ENCODE measurements at places on chromosomes 6 and 20.
A peak's percentile ranks its signal among the peaks of the same experiment; 100 is the strongest.

DNA sequence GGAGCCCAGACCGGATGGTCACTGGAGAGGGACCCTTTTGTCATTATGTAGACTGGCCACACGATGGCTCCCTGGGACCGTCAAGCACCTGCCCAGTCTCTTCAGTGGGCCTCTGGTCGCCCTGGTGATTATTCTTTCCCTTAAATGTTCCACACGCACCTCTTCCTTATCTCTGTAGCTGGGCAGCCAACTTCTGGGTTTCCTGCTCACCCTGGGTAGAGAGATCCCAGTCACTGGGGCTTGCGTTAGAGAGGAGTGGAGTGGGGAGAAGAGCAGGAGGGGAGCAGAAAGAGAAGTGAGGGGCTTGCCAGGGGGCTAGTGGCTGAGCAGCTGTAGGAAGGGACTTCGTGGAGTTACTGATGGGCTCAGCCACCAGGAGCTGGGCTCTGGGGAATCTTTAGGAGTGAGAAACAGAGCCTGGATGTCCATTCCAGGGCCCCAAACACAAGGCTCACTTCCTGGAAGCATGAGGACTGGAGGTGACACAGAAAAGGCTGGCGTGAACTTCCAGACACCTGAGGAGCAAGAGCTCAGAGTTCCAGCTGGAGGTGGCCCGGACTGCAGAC lies 150.1 kb downstream of the DHX35 start:
- peak; percentile 43 for DNase-seq

DNA sequence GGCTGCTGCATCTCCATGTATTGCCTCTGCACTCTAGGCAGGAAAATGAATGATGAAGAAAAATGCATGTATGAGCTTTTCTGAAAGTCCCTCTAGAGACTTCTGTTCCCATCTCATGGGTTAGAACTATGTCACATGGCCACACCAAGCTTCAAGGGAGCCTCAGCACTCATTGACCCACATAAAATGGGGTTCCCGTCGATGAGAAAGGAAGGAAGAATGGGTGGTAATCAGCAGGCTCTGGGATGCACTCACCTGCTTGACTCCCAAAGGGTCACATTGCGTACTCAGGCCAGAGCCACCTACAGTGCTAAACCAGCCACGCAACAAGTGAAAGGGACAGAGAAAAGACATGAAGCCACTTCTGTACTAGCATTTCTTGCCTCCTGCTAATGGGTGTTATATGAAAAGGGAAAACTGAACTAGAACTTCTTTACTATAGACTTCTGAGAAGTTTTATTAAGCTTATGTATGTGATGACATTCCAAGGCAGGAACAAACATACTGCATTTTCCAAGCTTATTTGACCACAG lies 95.8 kb upstream of the GCM1 start:
- DNase-seq: no peak

DNA sequence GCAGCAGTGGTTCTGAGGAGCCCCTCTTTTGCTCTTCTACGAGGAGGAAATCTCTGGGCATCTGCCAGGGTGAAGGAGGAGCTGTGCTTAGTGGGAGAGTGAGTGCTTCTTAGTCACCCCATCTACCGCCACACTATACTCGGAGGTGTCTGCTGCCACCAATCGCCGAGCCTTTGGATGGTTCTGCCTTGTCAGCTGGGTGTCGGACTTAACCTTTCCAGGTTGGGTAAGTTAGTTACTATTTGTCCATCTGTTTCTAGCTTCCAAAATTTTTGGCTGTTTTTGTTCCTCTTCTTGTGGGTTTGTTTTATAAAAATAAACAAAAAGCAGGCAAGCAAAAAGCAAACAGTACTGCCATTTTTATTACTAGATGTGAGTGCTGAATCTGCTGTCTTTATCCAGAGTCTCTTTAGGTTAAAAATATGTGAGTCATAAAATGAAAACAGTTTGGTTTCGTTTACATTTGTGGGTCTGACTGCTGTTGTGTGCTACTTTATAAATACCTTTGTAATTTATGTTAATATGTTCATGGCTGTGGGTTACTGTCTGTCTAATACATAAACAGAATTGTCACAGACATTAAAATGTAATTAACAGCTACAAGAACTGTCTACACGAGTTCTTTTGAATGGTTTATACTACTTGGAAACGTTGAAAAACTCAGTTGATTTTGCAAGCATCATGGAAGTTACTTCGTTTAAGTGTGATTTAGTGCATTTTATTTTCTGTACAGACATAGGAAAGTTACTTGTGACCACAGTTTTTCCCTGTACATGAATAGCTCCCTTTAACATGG lies 89.2 kb downstream of the ARID1B start:
- no peak for DNase-seq

DNA sequence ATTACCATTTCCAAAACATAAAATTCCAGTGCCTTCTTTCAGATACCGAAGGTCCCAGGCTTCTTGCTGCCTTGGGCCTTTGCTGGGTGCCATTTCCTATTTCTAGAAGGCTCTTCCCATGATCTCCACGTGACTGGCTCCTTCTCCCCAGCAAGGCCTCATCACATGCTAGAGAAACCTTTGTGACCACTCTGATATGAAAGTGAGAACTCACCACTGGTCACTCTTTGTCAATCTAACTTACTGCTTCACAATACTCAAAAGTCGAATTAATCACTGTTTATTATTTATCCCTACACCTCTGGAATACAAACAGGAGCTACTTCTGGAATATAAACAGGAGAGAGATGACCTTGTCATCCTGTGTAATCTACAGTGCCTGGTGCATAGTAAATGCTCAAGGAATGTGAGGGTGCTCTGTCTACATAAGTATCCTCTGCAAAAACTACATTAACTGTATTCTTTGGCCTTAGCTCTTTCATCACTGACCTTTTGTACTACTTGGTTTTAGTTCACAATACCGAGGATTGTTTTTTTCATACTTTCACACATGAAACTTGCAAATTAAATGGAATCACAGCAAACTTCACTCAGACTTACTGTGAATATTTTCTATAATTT lies 1.6 kb downstream of the STX7 start:
- DNase-seq: no peak

GRCh38 chr6:158377860-158378259 lies 65.6 kb downstream of the TULP4 start:
- DNase-seq: no peak

GRCh38 chr6:117425431-117426153 lies at the start of gene ROS1:
Gene ROS1, minus strand, starts transcription at chr6:117425942. Its CDS starts 286 bp downstream, at chr6:117425656.
- DNase-seq: no peak

DNA sequence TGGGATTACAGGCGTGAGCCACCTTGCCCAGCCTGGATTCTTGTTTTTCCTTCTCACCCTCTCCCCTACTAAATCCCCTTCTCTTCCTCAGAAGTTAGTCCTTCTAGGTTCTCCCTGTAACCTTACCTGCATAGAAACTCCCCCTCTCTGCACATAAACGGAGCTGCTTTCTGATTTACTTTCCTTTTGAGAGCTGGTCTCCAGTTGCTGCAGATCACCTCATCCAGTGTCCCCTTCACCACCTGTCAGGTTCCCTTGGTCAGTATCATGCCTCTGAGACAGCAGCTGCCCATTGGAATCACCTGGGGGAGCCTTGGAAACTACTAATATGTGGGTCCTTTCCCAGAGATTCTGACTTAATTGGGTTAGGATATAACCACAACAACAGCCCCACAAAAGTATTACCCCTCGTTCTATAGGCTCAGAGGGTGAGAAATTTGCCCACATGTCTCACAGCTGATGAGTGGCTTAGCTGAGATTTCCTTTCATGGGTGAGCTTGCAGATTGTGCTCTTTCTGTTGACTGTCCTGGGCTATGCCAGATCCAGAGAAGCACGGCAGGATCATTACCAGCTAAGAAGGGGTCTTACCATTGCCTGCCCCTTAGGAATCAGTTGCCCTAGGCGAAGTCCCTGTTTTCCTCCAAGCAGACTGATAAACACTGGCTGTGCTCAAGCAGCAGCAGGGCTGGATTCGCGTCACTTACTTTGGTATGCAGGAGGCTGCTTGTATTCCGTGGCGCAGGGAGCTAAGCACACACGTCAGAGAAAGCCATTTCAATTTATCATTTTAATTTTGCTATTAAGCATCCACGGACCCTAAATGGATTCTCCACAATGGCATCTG lies 51.3 kb downstream of the AKAP12 start:
- peak; percentile 50 for DNase-seq

DNA sequence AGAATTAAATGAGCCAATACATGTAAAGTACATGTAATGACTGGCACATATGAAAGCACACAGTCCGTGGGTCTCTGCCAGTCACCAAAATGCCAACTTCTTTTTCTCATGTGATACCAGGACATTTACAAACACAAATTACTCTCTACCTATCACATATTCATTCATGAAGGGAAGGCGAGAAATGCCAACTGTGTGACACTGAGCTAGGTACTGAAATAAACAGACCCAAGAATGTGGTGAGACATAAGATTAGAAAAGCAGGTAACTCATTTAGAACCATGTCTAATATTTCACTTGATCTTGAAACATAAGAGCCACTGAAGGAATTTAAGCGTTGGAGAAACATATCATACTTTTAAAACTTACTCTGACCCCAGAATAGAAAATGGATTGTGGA lies 41.4 kb downstream of the HBS1L start:
- no peak for DNase-seq

GRCh38 chr20:45306431-45306982 lies at the start of gene RBPJL:
Gene RBPJL, plus strand, starts transcription at chr20:45306840. Its CDS starts 83 bp downstream, at chr20:45306923.
- DNase-seq: peak; percentile 50

DNA sequence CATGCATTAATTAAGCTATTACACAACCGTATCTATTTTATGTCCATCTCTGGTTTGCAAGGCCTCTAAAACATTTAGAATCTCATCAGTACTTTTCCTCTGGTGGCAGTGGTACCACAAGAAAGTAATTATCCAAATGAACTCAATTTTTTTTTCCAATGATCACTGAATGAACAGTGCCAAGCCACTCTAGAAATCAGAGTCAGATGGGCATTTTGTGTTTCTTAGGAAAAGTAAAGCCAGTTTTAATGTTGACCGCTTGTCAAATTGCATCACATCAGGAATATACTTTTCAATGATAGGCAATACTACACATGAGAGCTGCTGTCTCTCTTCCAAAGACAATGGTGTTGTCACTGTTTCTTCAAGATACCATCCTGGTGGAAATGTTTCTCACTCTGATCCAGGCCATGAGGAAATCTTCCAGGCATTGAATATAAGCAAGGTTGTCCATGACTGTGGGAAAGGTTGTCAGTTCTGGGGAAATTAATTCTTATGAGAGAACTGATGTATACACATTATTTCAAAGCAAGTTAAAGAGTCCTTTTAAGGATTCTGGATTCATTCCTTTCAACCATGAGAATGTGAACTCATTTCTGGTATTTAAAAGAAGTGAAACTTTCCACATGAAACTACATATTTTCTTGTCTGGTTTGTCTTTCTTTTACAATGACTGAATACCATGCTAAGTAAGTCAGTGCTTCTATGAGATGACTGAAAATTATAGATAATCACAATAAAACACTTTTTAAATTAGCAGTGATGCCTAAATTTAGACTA lies 108.8 kb upstream of the TCF21 start:
- DNase-seq: no peak

DNA sequence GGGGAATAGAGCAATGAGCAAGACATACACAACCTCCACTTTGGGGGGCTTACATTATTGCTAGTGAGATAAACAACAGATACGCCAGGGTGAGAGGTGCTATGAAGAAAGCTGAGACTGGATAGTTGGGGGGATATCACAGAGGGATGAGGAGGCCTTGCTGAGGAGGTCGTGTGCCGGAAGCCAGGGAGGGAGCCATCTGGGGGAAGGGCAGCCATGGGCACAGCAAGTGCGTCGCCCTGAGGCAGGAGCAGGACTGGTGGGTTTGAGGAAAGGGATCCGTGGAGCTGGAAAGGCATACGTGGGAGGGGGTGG lies 12.2 kb upstream of the BAK1 start:
- no peak for DNase-seq

- no peak for DNase-seq
These were observed 1090.3 kb upstream of the CITED2 start for GRCh38 chr6:140464720-140465119.

DNA sequence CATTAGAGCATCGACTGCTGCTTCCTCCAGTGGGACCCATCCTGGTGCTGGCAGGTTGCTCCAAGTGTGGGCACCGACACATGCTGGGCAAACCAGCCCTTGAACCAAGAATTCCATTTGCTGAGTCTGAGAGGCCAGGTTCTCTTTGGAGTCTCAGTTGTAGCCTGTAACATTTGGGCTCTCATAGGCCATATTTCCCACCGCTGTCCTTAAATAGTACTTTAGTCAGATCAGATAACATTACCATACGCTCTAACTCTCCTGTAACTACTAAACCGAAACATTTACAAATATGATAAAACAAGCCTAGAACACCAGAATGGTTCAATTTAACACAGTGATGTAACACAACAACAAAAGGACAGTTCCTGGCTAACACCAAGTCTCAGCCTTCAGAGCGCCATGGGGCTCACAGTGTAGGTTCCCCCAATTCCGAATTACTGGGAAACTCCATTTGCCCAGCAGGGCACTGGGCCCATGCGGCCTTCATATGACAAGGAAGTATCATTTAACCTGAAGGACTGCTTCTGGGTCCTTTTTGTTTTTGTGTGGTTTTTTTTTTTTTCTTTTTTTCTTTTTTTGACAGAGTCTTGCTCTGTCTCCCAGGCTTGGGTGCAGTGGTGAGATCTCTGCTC lies 28.4 kb upstream of the CD93 start:
- no peak for DNase-seq

GRCh38 chr20:62395311-62396242 lies 8.7 kb downstream of the RPS21 start:
- no peak for DNase-seq

DNA sequence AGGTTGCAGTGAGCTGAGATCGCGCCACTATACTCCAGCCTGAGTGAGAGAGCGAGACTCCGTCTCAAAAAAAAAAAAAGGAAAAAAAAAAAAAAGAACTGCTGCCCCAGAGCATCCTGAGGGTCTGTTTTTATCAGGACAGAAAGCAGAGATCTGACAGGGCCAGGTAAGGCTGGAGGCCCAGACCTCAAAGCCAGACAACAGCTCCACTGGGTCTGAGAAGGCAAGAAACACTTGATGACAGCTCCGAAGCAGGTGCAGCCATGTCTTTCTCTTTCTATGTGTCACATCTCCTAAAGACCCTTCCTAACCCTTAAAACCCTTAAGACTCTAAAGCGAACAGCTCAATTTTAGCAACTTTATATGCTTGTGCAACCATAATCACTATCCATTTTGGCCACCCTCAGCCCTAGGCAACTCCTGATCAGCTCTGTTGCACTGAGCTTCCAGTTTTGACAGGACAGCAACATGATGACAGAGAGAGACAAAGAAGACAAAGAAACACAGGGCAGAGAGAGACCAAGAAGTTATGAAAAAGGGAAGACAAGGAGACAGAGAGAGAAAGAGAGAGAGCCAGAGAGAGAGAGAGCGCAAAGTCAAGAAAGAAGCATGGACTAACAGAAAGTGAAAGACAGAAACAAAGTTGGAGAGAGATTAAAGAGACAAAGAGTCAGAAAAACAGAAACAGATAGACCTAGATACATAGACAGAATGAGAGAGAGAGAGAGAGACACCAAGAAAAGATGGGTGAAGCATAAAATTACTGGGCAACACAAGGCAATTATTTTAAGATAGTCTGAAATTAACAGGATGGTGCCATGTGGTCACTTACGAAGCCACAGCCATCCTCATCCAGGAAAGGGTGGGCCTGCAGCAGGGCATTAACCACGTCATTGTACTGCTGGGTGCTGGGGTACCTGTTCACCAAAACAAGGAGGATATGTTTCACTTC lies 39.2 kb downstream of the SAMD3 start:
- DNase-seq: no peak
